Effector CD8-positive, alpha-beta T cell (primary cell): ENCODE measurements at places on chromosomes 7 and 10.

- DNase-seq: no peak
These were observed 45.4 kb upstream of the NPSR1 start for GRCh38 chr7:34612661-34613060.

- no peak for DNase-seq
These were observed 32.9 kb downstream of the AP3M1 start for GRCh38 chr10:74117738-74118137.

GRCh38 chr7:76260171-76260703 is 42.2 kb upstream of the HSPB1 start:
- peak; percentile 63 for DNase-seq

DNA sequence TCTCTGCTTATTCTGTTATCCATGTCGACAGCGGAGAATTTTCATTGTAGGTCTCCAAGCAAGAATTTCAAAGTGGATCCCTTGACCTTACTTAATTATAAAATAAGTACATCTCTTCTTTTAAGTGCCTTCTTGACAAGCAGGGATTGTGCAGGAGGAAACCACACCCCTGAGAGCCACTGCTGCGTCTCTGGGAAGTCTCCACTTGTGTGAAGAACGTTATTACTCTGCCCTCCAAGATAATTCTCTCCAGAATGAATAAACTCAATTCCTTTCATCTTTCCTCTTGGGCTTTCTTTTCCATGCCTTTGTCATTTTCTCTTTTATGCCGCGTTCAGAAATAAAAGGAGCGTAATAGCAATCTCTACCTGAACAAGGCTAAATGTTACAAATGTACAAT is 1030.9 kb upstream of the LRRTM3 start:
- DNase-seq: no peak

DNA sequence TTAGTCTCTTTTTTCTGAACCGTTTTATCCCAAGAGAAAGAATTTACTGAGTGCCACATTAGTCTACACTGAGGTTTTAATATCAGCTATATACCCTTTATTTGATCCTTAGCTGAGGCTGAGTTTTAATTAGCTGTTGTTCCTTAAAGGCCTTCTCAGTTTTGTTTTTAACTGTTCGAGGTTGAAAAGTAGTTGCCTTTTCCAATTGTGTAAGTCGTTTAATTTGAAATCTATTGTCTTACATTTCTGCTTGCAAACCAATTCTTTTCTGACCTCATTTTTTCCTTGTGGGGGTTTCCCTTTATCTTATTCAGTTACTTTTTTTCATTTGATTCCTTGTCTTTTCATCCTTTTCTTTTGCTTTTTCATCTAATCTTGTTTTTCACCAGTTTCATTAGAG is 30.8 kb downstream of the UMAD1 start:
- no peak for DNase-seq

- no peak for DNase-seq
These were observed 28.7 kb downstream of the PRF1 start for GRCh38 chr10:70573599-70574506.
